ENCODE measurements at places on chromosomes 4 and X. TPM values are rescaled to one million over a fixed set of nuclear protein-coding genes. Genes with fewer than 3 reads are reported as not detected.

Gene MAGEA1
- total RNA-seq = not detected

Gene TRO
- total RNA-seq = 23.9 TPM

Gene ZNF732
- total RNA-seq = 0.13 TPM

Gene FTSJ1
- 50.8 TPM for total RNA-seq

Gene BMP3
- total RNA-seq = 0.13 TPM

Gene MAGEB10
- not detected for total RNA-seq

Gene SHISA3
- total RNA-seq = 12.9 TPM

Gene YY2
- 4.0 TPM for total RNA-seq

Gene CT83
- total RNA-seq = not detected

Gene TMEM31
- not detected for total RNA-seq

Gene PWWP3B
- 0.13 TPM for total RNA-seq

Gene ZNF157
- 0.03 TPM for total RNA-seq

Gene EPGN
- 92.6 TPM for total RNA-seq

Gene CDKL2
- total RNA-seq = 2.3 TPM

Gene EMCN
- 3.6 TPM for total RNA-seq

Gene ADGRG2
- 0.07 TPM for total RNA-seq

Gene LONRF3
- total RNA-seq = 0.65 TPM

Gene PLXNB3
- 15.2 TPM for total RNA-seq

Gene FAM13A
- 43.9 TPM for total RNA-seq

Gene FAAH2
- 0.07 TPM for total RNA-seq

Gene PPARGC1A
- 0.13 TPM for total RNA-seq

Gene NAP1L3
- total RNA-seq = 8.3 TPM

Gene SUPT20HL1
- total RNA-seq = 0.07 TPM

Gene TMEM150C
- 0.53 TPM for total RNA-seq

Gene BRS3
- total RNA-seq = not detected

Gene BST1
- 55.3 TPM for total RNA-seq

Gene SLC6A14
- total RNA-seq = not detected

Gene NEUROG2
- not detected for total RNA-seq

Gene NSUN7
- total RNA-seq = not detected

Gene CAPN6
- total RNA-seq = 0.07 TPM

Gene USP26
- total RNA-seq = not detected

Gene NDNF
- 4.9 TPM for total RNA-seq

Gene DUX4
- total RNA-seq = not detected

Gene STBD1
- 11.1 TPM for total RNA-seq

Gene TTC29
- total RNA-seq = not detected

Gene TLL1
- 0.10 TPM for total RNA-seq

Gene PRKX
- 14.3 TPM for total RNA-seq

Gene MAGEE1
- total RNA-seq = 2.9 TPM

Gene CLTRN
- 0.36 TPM for total RNA-seq

Gene TMEM271
- not detected for total RNA-seq

Gene POU4F2
- total RNA-seq = not detected

Gene UGT2B15
- not detected for total RNA-seq

Gene SERTM2
- not detected for total RNA-seq

Gene LRCH2
- 10.9 TPM for total RNA-seq

Gene FAM149A
- 3.6 TPM for total RNA-seq

Gene VCX2
- total RNA-seq = not detected

Gene LUZP4
- total RNA-seq = not detected

All from smooth muscle cell of the pulmonary artery (primary cell).